Epithelial cell of esophagus (primary cell): ENCODE measurements at places on chromosomes 11 and 22.

GRCh38 chr11:46161201-46161600, 39.9 kb upstream of the PHF21A start:
- DNase-seq: no peak

DNA sequence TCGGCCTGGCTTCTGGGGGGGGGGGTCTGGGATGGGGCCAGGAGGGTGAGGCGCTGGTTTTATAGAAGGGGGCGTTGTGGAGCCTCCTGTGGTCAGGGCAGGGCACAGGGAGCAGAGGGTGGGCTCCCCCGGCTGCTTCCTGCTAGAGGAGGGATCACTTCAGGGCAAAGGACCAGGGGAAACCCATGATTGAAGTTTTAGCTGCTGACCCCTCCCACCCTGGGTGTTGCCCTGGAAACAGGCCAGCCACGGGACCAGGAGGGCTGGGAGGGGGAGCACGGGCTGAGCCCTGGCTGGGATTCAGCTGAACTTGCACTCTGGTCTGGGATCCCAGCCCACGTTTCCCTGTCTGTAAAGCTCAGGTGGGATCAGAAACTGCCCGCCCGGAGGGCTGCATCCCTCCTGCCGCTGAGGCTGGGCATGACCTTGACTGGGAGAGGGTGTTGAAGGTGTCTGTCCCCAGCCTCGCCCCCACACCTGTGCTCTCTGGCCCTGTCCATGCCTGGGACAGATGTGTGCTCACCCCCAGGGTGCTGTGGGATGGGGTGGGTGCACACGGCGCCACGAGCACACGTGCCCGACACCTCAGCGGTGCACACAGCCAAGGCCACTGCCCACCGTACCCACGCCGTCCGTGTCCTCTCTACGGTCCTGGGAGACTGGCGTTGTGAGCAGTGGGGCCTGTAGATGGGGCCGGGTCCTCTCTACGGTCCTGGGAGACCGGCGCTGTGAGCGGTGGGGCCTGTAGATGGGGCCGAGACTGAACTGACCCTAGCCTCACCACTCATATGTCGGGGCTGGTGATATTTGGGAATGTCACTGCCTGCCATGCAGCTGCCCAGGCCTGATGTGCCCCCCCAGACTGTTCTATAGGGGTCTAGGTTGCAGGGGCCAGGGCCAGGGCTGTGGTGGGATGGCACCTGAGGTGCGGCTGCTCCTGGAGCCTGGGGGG, 2.3 kb downstream of the TSPAN4 start:
- DNase-seq: peak; percentile 29

DNA sequence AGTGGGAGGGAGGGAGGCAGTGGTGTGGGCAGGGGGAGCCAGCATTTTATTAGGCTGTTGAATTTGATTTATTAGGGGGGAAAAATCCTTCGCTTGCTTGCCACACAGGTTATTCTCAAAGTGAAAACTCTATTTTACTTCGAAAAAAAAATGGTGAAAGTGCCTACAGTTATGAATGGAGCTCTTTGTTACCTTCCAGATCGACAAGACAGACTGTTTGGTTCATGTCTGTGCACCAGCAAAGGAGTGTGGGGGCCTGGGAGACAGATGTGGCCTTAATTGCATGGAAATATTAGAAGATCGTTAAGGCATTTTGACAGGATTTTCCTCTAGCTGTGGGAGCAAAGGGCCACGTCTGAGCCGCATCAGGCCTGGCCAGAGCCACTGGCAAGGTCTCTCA, 45.7 kb downstream of the FLI1 start:
- DNase-seq: no peak

GRCh38 chr11:23233075-23233474, 372.8 kb upstream of the CCDC179 start:
- no peak for DNase-seq

GRCh38 chr11:1276866-1277615, 32.4 kb downstream of the TOLLIP start:
- DNase-seq: no peak

- peak; percentile 96 for DNase-seq
These were observed 8.2 kb upstream of the MICAL3 start for GRCh38 chr22:18032455-18033101.

- no peak for DNase-seq
These were observed 249.0 kb downstream of the CADM1 start for GRCh38 chr11:115255006-115255762.

DNA sequence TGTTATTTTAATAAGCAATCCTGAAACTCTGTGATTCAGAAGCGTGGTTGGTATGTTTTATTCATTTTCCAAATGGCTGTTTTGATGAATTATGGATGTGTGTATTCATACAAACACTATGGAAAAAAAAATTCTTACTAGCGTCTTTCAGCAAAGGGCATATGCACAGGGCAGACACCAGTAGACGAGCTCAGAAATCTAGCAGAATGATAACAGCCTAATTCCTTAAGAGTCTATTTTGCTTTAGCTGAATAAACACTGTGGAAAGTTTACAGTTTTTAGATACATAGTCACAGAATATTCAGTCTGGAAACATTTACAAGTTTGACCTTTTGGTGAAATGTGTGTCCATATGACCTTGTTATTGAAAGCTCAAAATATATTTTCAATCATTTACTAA, 418.8 kb upstream of the LUZP2 start:
- DNase-seq: no peak

DNA sequence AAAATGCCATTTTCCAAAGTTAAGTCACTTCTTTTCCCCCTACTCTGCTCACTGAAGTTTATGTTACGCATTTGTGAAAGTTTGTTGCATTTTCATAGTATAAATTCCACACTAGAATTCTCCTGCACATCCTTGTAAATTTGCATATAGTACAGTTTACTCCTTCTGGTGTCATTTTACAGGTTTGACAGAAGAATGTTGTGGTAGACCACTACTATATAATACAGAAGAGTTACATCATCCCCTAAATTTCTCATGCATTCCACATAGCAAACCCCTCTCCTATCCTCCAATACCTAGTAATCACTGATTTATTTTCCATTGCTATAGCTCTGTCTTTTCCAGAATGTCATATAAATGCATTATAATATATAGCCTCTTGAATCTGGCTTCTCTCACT, 64.5 kb downstream of the CCDC73 start:
- DNase-seq: no peak

DNA sequence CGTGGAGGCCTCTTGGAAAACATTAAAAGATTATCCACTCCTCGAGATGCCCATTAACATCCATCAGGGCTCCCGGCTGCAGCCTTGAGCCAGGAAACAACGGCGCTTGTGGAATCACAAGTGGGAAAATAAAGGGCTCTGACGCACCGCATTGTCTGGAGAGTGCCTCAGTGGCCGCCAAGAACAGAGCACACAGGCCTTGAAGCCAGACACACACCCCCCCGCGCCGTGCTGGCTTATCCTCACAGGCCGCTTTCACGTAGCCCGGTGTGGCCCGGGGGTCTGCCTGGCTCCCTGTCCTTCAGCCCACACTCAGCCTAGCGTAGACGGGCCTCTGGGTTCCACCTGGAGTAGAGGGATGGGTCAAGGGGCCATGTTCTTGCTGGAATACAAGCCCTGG, 1020.5 kb downstream of the BRD1 start:
- DNase-seq: no peak

DNA sequence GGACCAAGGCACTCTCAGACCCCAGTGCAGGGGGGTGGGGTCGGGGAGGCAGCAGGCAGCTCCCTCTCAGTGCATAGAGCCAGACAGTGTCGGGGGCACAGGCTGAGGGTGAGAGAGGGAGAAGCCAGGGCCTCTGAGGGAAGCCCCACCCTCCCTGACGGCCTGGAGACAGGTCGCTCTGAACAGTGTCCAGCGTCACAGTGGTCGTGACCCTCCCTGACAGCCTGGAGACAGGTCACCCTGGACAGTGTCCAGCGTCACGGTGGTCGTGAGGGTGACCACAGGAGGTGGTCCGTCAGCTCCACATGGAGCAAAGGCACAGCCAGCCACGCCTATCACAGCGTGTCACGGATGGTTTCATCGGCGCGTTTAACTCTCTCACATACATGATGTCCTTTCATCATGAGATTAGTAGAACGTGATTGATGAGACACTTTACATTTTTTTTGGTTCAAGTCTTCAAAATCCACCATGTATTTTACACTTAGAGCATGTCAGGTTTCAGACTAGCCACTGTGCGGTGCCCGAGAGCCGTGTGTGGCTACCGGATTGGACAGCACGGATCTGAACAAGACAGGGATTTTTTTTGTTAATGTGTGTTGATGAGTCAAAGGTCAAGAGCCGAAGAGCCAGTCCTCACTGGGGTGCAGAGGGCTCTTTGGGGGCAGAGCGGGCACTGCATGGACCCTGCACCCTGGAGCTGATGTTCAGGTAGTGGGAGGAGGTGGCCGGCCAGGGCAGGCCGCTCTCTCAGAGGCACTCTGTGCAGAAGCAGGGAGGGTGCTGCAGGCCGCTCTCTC, 23.9 kb upstream of the PANX2 start:
- peak; percentile 78 for DNase-seq

DNA sequence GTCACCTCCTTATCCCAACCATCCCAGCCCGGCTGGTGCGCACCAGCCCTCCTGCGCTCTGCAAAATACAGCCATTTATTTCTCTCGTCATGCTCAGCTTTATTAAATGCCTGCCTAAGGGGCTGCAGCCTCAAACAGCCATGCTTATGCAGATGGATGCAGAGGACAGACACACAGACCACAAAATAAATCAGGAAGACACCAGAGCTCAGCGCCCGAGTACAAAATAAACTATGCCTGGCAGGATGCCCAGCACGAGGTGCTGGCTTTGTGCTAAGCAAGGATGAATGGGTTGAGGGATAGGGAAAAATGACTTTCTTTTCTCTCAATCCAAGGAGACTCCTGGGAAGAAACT, 70.5 kb downstream of the RPUSD4 start:
- DNase-seq: peak; percentile 8

GRCh38 chr11:9739123-9739900, 75.4 kb downstream of the SWAP70 start:
- no peak for DNase-seq

GRCh38 chr11:15523543-15523942, 408.8 kb downstream of the INSC start:
- DNase-seq: no peak

GRCh38 chr11:84890676-84891075, 736.5 kb downstream of the DLG2 start:
- no peak for DNase-seq

GRCh38 chr11:115941481-115941993, 437.3 kb upstream of the CADM1 start:
- DNase-seq: peak; percentile 37

GRCh38 chr11:2320568-2321310, 18.9 kb downstream of the TSPAN32 start:
- DNase-seq: no peak

GRCh38 chr11:115146425-115146824, 357.8 kb downstream of the CADM1 start:
- DNase-seq: no peak

- no peak for DNase-seq
These were observed 47.1 kb downstream of the INSC start for GRCh38 chr11:15161790-15162189.

GRCh38 chr22:20840646-20841371, 17.8 kb downstream of the PI4KA start:
- no peak for DNase-seq

- DNase-seq: no peak
These were observed 4.3 kb downstream of the SCUBE1 start for GRCh38 chr22:43338766-43339345.

DNA sequence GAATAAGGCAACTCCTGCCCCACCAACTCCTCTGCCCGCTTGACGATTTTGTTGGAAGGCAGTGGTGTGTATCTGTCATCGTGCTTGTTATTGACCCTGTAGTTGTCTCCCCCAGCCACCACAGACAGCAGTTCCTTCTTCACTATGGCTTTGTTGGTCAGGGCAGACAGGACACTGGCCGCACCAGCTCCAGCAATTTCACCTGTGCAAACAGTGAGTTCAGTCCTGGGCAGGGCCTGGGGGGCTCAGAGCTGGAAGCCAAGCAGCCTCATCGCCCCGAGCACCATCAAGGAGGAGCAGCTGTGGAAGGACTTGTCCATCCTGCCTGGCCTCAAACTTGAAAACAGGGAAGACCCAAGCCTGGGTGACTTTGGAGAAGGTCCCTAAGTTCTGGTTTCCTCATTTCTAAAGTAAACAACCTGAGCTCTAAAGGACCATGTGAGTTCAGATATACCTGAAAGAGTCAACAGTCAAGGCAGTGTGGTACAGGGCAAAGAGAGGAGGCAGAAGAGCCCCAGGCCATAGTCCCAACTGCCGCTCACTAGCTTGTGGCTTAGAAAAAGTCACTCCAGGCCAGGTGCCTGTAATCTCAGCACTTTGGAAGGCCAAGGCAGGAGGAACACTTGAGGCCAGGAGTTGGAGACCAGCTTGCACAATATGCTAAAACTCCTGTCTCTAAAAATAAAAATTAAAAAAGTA, 4.6 kb downstream of the PLAAT2 start:
- no peak for DNase-seq

- no peak for DNase-seq
These were observed 582.2 kb downstream of the DLG2 start for GRCh38 chr11:85044911-85045310.

GRCh38 chr11:58567889-58568512, 7.7 kb downstream of the LPXN start:
- peak; percentile 68 for DNase-seq

DNA sequence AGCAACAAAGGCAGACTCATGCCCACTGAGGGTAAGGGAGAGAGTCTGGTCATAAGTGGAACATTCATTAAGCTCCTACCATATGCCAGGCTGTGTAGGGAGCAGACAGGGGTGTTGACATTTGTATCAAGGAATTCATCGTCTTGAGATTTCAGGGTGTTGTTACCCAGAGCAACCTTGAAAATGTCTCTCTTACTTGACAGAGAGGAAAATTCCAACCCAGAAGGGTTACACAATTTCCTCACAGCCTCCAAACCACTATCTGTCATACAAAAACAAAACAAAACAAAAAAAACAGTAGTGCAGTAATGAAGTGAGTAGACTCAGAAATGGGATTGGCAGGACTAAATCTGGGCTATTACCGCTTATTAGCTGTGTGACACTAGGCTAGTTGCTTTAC, 113.2 kb downstream of the MIAT start:
- no peak for DNase-seq

GRCh38 chr11:64534391-64534801, 56.6 kb upstream of the SLC22A12 start:
- no peak for DNase-seq

DNA sequence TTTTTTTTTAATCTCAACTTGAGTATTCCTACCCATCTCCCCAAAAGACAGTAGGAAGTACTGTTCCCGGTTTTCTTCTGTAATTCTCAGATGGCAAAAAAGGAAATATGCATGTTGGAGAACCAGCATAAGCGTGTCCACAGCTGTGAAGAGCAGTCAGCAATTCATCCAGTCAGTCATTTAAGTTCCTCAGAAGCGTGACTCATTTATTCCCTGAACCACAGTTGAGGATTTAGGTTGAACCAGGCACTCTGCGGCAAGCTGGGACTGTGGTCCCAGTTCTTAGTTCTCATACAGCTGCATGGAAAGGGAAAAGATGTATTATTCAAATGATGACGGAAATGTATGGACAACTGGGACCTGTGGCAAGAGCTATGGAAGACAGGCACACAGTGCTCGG, 61.0 kb upstream of the MYO18B start:
- no peak for DNase-seq

GRCh38 chr11:64846998-64847666, 2.7 kb upstream of the CDC42BPG start:
- DNase-seq: peak; percentile 89

GRCh38 chr11:74507582-74507981, 14.1 kb upstream of the LIPT2 start:
- DNase-seq: no peak

GRCh38 chr11:2131371-2132236, 7.6 kb downstream of the IGF2 start:
- DNase-seq: no peak
